ENCODE measurements at places on chromosomes 16 and 17.

- no peak overlapping the region for H3K27ac ChIP-seq
- H3K4me3 ChIP-seq = no peak overlapping the region
- H3K4me1 ChIP-seq = no peaks in the 10 kb centered on the region
- H3K36me3 ChIP-seq = no peaks in the 10 kb centered on the region
- no peak for DNase-seq
Measured at GRCh38 chr17:32320847-32321246, 21.1 kb downstream of the C17orf75 start.

GRCh38 chr16:46889942-46890300 lies 5.8 kb downstream of the GPT2 start:
- peaks cover 43% of the 10 kb centered on the region for H3K36me3 ChIP-seq
- peaks cover 23% of the 10 kb centered on the region for H3K4me1 ChIP-seq

DNA sequence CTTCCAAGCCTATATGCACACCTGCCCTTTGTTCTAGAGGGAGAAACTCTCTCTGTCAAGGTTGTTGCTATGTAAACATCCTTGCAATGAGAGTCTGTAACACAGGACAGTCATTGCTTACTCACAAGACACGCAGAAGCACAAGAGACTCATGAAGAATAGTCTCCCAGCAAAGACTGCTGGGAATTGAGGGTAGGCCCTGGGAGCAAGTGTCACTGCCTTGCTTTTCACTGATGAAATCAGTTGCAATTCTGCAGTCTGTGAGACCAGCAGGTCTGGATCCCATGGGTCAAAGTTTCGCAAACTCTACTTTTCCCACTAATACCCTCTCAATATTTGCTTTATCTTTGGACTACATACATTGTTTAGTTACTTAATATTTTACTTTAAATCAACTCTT lies 177.4 kb downstream of the FTO start:
- H3K4me1 ChIP-seq = no peaks in the 10 kb centered on the region
- no peak overlapping the region for H3K4me3 ChIP-seq
- no peaks in the 10 kb centered on the region for H3K27me3 ChIP-seq
- H3K27ac ChIP-seq = no peak overlapping the region
- no peak for DNase-seq

- peaks cover 26% of the 10 kb centered on the region for H3K4me1 ChIP-seq
- H3K4me3 ChIP-seq = peak overlapping the region; percentile 55
- H3K27ac ChIP-seq = peak overlapping the region; percentile 91
- H3K27me3 ChIP-seq = peaks cover 60% of the 10 kb centered on the region
Measured at GRCh38 chr17:50199803-50200456, 1.5 kb downstream of the COL1A1 start.

GRCh38 chr17:31631766-31632165 lies 227.3 kb downstream of the COPRS start:
- H3K4me1 ChIP-seq = no peaks in the 10 kb centered on the region
- no peaks in the 10 kb centered on the region for H3K36me3 ChIP-seq

- H3K4me3 ChIP-seq = peak overlapping the region; percentile 53
- H3K27me3 ChIP-seq = peaks cover 60% of the 10 kb centered on the region
- peaks cover 28% of the 10 kb centered on the region for H3K36me3 ChIP-seq
- H3K27ac ChIP-seq = peak overlapping the region; percentile 18
Measured at GRCh38 chr17:42780851-42781638, 635 bp downstream of the WNK4 start.

DNA sequence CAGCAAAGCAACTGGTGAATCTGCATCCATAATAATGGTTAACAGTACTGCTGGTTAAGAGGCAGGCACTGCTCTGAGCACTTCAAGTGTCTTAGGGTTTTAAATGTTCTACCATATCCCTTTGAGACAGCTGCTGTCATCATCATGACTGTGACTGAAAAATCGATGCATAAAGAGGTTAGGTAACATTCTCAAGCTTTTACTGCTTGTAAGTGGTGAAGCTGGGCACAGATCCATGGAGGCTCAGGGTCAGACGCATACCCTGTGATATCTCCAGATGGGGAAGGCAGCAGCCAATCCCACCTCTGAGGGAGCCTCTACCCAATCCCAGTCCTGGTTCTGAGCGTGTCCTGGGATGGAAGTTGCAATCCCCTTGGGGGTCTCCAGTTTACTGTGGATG lies 57.6 kb upstream of the SOX9 start:
- no peaks in the 10 kb centered on the region for H3K36me3 ChIP-seq
- no peak overlapping the region for H3K4me3 ChIP-seq
- H3K27me3 ChIP-seq = peaks cover 7% of the 10 kb centered on the region

- no peaks in the 10 kb centered on the region for H3K36me3 ChIP-seq
- no peak overlapping the region for H3K4me3 ChIP-seq
- DNase-seq = no peak
- H3K4me1 ChIP-seq = no peaks in the 10 kb centered on the region
Measured at GRCh38 chr17:49343273-49343672, 18.8 kb downstream of the ZNF652 start.

DNA sequence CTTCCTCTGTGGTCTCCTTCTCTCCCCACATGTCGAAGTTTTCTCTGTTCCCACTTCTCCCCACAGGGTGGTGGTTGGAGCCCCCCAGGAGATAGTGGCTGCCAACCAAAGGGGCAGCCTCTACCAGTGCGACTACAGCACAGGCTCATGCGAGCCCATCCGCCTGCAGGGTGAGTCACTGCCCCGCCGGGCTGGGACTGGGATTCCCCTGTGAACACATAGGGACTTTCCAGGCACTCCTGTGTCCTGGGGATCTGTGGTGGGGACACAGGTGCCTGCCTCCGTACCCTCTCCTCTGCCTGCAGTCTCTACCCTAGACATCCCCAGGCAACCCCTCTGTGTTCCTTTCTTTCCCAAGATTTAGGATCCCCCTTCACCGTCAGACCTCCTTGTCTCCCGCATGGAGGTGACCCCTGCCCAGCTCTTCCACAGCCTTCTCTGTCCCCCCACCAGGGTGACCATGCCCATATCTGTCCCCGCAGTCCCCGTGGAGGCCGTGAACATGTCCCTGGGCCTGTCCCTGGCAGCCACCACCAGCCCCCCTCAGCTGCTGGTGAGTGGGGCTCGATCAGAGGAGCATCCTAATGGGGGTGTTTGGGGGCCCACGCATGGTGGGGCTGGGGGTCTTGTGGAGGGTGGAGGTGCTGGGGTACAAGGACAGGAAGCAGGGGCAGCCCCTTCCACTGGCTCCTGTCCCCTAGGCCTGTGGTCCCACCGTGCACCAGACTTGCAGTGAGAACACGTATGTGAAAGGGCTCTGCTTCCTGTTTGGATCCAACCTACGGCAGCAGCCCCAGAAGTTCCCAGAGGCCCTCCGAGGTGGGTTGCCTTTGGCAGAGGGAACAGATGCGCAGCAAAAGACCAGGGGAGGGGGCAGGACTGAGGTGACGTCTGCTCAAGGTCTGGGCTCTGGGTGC lies 5.8 kb downstream of the ITGAM start:
- no peak overlapping the region for H3K27ac ChIP-seq
- H3K27me3 ChIP-seq = no peaks in the 10 kb centered on the region
- no peak overlapping the region for H3K4me3 ChIP-seq
- H3K4me1 ChIP-seq = peaks cover 15% of the 10 kb centered on the region
- H3K36me3 ChIP-seq = no peaks in the 10 kb centered on the region
- DNase-seq = no peak

GRCh38 chr16:69116906-69117305 lies 11.5 kb downstream of the HAS3 start:
- H3K4me3 ChIP-seq = no peak overlapping the region
- peaks cover 8% of the 10 kb centered on the region for H3K4me1 ChIP-seq
- DNase-seq = no peak
- no peaks in the 10 kb centered on the region for H3K27me3 ChIP-seq
- no peak overlapping the region for H3K27ac ChIP-seq

DNA sequence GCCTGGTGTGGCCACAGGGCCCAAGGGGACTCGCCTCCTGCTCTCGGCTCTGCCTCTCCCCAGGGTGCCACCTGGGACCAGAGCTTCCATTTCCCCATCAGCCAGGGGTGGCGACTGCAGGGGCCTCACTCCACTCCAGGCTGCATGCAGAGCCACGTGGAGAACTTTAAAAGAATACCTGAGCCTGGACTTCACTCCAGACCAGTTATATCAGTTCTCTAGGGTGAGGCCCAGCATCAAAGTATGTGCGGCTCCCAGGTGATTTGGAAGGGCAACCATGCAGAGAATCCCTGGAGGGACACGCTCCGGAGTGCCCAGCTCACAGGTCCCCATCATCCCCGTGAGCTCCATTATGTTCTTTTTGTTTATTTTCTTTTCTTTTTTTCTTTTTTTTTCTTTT lies 39.8 kb downstream of the KIAA0513 start:
- H3K4me3 ChIP-seq = no peak overlapping the region
- no peaks in the 10 kb centered on the region for H3K36me3 ChIP-seq
- H3K4me1 ChIP-seq = peaks cover 23% of the 10 kb centered on the region
- no peaks in the 10 kb centered on the region for H3K27me3 ChIP-seq
- DNase-seq = no peak

- no peaks in the 10 kb centered on the region for H3K27me3 ChIP-seq
- H3K36me3 ChIP-seq = peaks cover 100% of the 10 kb centered on the region
Measured at GRCh38 chr17:78818932-78819331, 21.7 kb downstream of the USP36 start.

DNA sequence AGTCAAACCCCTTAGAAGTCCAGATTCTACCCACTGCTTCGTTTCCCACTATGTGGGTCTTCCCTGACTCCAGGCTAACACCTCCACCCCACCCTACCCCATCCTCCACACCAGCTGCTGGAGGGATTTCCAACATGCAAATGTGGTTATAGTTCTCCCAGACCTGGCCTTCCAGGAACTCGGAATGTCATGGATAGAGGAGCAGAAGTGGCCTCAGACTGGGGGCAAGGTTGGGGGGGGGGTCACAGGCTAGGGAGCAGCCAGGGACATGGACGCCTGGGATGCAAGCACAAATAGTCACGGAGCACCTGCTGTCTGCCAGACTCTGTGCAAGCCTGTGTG lies 2.0 kb downstream of the CAMKK1 start:
- H3K27me3 ChIP-seq = no peaks in the 10 kb centered on the region
- no peak for DNase-seq
- no peaks in the 10 kb centered on the region for H3K36me3 ChIP-seq
- H3K4me3 ChIP-seq = no peak overlapping the region
- peaks cover 90% of the 10 kb centered on the region for H3K4me1 ChIP-seq

DNA sequence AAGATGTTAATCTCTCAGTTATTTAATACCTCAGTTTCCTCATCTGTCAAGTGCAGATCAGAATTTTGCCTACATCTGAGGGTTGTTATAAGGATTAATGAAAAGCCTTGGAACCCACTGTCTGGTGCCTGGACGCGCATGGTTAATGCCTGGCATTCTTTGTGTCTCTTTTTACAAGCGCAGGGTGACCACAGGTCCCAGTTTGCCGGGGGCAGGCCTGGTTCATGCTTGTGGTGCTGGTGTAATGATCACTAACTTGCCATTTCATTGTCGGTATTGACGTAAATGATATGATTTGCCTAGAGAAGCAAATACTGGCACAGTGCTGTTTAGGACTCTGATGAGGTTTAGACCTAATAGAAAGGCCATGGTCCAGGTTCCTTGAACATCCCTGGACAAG lies 23.1 kb downstream of the MRC2 start:
- peaks cover 57% of the 10 kb centered on the region for H3K4me1 ChIP-seq
- H3K36me3 ChIP-seq = no peaks in the 10 kb centered on the region
- no peak overlapping the region for H3K4me3 ChIP-seq
- H3K27ac ChIP-seq = no peak overlapping the region
- H3K27me3 ChIP-seq = no peaks in the 10 kb centered on the region
- no peak for DNase-seq

- peaks cover 13% of the 10 kb centered on the region for H3K4me1 ChIP-seq
- no peak overlapping the region for H3K27ac ChIP-seq
- no peak for DNase-seq
- peaks cover 79% of the 10 kb centered on the region for H3K36me3 ChIP-seq
Measured at GRCh38 chr17:4972322-4972721, 4.7 kb upstream of the SPAG7 start.

- H3K4me3 ChIP-seq = no peak overlapping the region
- H3K27ac ChIP-seq = no peak overlapping the region
- no peaks in the 10 kb centered on the region for H3K36me3 ChIP-seq
- no peaks in the 10 kb centered on the region for H3K4me1 ChIP-seq
- no peak for DNase-seq
- H3K27me3 ChIP-seq = peaks cover 7% of the 10 kb centered on the region
Measured at GRCh38 chr17:77273397-77274085, 132.8 kb downstream of the SEC14L1 start.

DNA sequence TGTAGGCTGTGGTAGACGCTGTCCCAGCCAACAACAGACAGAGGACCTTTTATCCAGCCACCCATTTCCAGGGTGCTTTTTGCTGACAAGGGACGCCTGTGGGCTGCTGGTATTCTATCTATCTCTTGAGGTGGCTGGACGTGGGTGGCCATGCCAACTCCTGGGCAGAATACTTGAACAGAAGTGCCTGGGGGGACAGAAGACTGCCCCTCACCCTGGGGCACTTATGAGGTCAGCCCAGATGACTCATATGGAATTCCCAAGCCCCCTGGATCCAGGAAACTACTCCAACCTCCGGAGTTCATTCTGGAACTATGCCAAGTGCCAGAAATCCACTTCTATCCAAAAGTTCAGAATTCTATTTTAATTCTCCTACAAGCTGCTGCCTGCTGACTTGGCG lies 61.3 kb downstream of the CDRT4 start:
- H3K27ac ChIP-seq = no peak overlapping the region
- no peak for DNase-seq
- H3K36me3 ChIP-seq = no peaks in the 10 kb centered on the region
- H3K4me3 ChIP-seq = no peak overlapping the region
- no peaks in the 10 kb centered on the region for H3K4me1 ChIP-seq

GRCh38 chr16:17431968-17432625 lies 38.7 kb downstream of the XYLT1 start:
- H3K36me3 ChIP-seq = no peaks in the 10 kb centered on the region
- H3K4me3 ChIP-seq = no peak overlapping the region
- H3K27me3 ChIP-seq = no peaks in the 10 kb centered on the region
- H3K27ac ChIP-seq = no peak overlapping the region

DNA sequence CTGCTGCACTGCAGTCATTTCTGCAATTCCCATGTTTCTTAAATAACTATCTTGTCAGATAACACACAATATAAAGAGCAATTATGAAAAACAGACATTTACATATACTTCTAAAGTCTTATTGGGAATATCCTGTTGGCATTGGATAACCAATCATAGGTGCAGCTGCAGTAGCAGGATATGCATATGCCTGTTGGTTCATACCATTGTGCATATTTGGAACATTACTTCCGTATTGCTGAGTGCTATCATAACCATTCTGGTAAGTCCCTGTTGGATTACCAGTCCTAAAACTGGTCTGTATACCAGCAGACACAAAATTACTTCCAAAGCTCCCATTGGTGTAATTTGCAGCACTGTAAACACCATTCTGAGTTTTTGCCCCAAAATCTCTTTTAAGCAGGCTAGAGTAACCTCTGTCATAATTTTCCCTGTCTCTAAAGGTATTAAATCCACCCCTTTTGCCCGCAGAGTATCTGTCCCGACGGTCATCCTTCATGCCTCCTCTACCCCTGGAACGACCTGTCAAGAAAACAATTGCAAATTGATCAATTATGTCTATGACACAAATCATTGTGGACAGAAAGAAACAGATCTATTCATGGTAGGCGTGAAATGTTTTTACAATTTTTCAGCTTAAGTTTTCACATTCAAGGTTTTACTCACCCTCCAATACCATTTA lies 3.1 kb upstream of the POLG2 start:
- no peak for DNase-seq
- no peak overlapping the region for H3K4me3 ChIP-seq
- peaks cover 76% of the 10 kb centered on the region for H3K36me3 ChIP-seq
- no peaks in the 10 kb centered on the region for H3K27me3 ChIP-seq

GRCh38 chr17:12070561-12070960 lies 49.9 kb downstream of the MAP2K4 start:
- H3K4me3 ChIP-seq = no peak overlapping the region
- no peaks in the 10 kb centered on the region for H3K4me1 ChIP-seq
- H3K36me3 ChIP-seq = no peaks in the 10 kb centered on the region
- H3K27ac ChIP-seq = no peak overlapping the region
- no peaks in the 10 kb centered on the region for H3K27me3 ChIP-seq
